ENCODE measurements at places on chromosomes 4 and X.

DNA sequence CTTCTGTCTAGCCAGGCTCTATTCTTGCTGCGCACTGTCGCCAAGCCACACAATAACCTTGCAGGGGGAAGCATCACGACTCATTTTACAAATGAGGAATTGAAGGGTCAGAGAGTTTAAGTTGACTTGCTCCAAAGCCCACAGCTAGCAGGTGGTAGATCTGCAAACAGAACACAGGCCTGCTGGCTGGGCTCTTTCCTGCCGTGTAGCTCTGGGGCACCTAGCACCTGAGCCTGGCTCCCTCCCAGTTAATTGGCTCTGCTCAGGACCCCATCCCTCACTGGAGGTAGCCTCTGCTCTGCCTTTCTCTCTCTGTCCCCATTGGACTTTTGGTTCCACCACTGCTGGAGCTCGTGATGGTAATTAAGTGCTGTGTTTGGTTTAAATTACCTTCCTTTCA is 98.5 kb downstream of the NSUN7 start:
- no peak for DNase-seq

DNA sequence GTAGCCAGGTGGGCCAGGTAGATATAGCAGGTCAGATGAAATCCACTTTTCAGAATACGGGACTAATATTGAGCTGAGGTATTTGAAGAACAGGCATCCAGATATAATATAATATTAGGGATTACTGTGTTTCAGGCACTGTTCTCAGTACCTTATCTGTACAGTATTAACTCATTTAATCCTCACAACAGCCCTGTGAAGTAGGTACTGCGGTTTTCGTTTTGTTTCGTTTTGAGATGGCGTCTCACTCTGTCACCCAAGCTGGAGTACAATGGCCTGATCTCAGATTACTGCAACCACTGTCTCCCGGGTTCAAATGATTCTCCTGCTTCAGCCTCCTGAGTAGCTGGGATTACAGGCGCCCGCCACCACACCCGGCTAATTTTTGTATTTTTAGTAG is 129.6 kb downstream of the IL1RAPL2 start:
- DNase-seq: no peak

DNA sequence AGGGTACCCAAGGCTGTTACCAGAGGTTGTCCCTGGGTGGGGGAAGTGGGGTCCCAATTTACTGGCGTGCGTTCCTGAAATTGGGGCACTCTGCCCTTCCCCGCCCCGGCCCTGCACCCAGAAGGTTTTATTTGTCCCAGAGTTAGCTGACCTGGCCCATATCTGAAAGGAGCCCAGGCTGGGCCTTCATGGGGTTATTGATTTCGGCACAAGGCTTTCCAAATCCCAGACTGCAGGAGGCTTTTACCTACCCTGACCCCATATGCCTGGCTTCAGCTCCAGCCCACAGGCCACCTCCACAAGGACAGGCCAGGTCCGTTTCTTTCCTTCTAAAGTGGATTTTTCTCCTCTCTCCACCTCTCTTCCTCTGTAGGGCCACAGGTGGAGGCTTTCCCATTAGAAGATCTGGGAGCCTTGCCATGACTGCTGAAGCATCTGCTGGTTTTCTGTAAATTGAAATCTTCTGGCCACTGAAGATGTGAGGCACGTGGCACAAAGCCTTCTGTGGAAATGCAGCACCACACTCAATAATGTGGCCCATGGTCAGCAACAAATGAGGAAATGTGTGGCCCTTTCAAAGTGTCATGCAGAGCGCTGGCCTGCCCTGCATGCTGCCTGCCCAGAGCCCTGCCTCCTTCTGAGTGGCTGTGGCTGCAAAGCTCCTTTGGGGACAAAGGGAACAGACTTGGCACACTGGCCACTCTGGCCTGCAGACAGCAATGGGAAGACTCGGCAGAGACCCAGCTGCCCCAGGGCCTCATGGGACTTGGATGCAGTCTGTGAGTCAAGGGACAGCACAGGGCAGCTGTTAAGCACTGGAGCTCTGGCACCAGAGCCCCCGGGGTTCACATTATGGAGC is 43.1 kb upstream of the MTM1 start:
- no peak for DNase-seq

- no peak for DNase-seq
Measured at GRCh38 chrX:69603566-69604194, 12.2 kb upstream of the EDA start.

- DNase-seq: no peak
Measured at GRCh38 chr4:4752576-4753401, 106.7 kb upstream of the MSX1 start.

GRCh38 chrX:25069209-25069608 is 53.4 kb upstream of the ARX start:
- DNase-seq: no peak

- no peak for DNase-seq
Measured at GRCh38 chr4:168860827-168861226, 149.2 kb downstream of the CBR4 start.

DNA sequence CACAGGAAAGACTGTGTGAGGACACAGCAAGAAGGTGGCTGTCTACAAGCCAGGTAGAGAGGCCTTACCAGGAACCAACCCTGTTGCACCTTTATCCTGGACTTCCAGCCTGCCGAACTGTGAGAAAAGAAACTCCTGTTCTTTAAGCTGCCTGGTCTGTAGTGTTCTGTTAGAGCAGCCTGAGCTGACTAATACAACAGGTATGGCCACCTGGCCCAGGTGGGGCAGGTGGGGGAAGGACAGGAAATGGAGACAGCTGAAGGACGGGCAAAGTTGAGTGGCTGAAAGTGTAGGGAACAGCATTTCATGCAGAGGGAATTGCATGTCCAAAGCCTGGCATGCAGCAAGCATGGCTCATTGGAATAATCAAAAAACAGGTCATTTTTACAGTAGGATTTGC is 35.1 kb downstream of the CYTL1 start:
- no peak for DNase-seq

DNA sequence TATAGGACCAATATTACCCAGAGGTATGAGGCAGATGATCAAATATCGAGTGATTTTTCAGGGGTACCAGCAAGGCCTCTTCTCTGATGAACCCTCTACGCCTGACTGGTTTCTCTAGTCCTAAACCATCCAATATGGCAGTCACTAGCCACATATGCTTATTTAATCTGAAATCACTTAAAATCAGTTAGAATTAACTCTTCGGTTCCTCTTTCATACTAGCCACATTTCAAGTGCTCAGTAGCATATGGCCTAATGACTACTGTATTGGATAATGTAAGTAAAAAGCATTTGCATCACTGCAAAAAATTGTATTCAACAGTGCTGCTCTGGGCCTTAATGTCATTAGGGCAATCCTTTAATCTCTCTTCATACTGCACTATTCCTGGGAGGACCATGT is 4.4 kb upstream of the APBB2 start:
- DNase-seq: no peak

GRCh38 chr4:169791062-169791461 is 33.3 kb upstream of the HPF1 start:
- no peak for DNase-seq

DNA sequence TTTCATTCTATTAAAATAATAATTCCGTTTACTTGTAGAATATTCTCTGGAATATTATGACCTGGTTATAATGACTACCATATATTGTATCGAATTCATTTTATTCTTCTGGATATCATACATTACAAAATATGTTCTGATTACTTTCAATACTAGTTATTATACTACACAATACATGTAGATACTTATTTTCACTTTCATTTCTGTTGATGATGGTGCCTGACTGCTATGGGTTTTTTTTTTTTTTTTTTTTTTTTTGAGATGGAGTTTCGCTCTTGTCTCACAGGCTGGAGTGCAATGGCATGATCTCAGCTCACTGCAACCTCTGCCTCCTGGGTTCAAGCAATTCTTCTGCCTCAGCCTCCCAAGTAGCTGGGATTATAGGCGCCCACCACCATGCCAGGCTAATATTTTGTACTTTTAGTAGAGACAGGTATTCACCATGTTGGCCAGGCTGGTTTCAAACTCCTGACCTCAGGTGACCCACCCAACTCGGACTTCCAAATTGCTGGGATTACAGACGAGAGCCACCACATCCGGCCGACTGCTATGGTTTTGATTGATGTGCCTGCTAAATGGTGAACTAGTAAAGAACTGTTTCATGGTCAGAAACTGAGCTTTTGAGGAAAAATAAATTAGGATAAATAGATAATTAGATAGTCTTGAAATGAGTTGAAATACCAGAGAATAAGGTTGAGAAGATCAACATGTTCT is 39.5 kb downstream of the PCDH10 start:
- DNase-seq: no peak

GRCh38 chrX:7828594-7828993 is 14.4 kb upstream of the VCX start:
- no peak for DNase-seq

DNA sequence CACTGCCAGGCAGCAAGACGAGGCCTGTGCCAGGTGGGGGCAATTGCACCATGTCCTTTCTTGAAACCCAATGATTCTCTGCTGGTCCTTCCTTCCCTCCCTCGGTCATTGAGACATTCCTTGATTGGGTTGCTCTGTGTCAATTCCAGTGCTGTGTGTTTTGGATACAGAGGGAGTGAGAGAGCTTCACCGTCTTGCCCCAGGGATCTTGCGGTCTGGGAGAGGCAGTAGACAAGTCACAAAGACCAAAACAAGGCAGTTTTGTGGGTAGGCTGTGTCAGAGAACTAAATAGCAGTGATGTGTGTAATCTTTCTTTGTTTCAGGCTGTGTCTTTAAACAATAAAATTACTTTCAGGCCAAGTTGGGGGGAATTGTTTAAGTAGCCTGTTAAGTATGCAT is 38.8 kb upstream of the TADA2B start:
- DNase-seq: no peak

DNA sequence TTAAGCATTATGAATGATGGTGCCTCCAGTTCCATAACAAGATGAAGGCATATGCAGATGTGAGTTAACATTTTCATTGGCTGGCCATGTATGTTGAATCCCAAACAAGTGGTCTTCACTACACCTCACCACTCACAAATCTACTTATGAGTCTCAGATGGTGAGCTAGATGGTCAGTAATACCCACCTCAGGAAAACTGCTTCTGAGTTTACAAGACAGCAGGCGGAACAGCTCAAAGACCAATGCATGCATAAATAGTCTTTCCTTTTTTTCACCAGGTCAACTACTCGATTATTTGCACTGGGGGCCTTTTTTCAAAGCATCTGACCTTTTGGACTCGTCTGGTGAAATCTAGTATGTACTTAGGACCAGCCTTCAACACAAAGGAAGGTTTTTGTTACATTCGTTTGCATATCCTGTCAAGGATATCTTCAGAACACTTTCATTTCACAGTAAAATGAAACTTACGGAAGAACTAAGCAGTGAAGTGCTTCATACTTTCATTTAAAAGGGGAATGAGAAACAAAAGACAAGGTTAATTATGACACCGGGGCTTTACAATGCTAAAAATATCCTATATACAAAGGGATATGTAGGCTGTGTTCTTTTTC is 23.1 kb upstream of the TLR7 start:
- no peak for DNase-seq

- no peak for DNase-seq
Measured at GRCh38 chr4:172996571-172997216, 171.9 kb upstream of the GALNT7 start.

DNA sequence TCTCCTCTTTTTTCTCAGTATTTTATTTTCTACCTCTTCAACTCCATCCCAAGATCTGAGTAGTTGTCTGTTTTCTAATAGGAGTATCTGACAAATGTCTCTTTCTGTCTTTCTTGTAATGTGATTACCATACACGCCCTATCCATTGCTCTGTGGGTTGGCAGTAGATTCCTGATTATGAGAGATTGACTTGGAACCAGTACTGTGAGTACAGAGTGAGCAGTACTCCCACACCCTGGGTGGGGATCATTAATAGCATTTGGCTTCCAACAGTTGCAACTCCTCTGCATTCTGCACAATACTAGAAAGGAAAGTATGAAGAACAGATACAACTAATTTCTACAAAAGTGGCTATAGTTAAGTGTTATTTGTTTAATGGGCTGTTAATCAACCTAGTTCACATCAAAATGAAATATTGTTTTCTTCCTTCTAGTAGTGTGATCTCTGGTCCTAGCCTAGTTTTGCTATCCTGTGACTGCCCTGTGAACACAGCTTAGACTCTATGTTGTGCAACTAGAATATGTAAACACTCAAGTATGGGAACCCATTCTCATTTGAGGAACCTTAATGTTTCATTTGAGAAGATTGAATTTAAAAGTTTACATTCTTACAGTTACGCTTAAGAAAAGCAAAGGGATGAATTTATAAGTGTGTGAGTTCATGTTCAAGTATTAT is 112.9 kb downstream of the PTPN13 start:
- DNase-seq: no peak

DNA sequence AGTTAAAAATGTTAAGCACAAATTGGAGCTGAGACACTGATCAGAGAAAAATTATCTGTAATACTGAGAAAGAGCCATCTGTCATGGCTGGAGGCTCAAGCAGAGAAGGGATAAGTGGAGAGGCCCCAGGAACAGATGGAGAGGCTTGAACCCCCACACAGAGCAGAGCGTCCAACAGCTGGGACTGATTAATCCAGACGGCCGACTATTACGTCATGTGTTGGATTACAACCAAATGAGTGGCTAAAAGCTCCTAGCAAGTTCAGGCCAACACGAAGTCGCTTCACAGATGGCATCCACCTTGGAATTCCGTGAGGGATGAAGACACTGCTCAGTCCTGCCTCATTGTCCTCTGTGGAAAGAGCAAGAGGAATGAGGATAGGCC is 57.7 kb upstream of the ATXN3L start:
- no peak for DNase-seq

GRCh38 chrX:31223817-31224216 is 152.0 kb upstream of the FTHL17 start:
- DNase-seq: no peak

DNA sequence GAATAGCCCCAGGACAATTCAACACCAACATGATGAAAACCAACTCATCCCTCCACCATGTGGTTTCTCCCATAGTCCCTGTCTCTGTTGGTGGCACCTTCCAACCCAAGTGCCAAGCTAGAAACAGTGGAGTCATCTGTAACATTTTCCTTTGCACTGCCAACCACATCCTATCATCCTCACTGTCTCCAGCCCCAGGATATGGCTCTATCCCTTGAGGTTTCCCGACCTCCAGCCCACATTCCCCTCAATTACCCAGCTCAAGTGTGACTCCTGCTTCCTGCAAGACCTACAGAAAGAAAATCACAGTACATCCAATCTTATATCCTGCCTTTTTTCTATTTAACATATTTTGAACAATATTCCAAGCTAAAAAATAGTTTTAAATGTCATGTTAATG is 24.2 kb downstream of the PNMA6F start:
- DNase-seq: no peak

DNA sequence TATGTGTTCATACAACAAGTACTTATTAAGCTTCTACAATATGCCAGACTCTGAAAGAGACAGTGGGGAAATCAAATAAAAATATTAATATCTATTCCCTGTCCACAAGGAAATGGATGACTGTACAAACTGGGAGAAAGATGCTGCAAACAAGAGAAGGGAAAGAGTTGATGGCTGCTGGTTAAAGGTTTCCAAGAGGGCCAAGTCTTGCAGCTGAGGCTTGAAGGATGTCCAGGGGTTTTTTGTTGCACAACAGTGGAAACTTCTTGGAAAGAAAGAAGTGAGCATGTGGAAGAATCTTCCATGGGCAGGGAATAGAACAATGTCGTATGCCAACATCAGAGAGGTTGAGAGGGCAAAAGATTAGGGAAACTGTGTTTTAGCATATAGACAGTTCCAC is 95.8 kb downstream of the MID1 start:
- no peak for DNase-seq

GRCh38 chrX:81377329-81377728 is 175.4 kb downstream of the SH3BGRL start:
- no peak for DNase-seq

GRCh38 chr4:126051689-126052424 is 737.1 kb downstream of the FAT4 start:
- DNase-seq: no peak
